Right renal pelvis (tissue), 4 donors: ENCODE measurements at places on chromosomes 7 and 10. TPM values are rescaled to one million over a fixed set of nuclear protein-coding genes. Genes with fewer than 3 reads are reported as not detected.

AOAH gene
- polyA plus RNA-seq: 3.0 TPM

CALML5 gene
- not detected for polyA plus RNA-seq

PHKG1 gene
- 1.3 TPM for polyA plus RNA-seq

TMEM270 gene
- polyA plus RNA-seq: 0.08 TPM

BHLHA15 gene
- polyA plus RNA-seq: 0.44 TPM

ASAH2 gene
- polyA plus RNA-seq: 2.2 TPM

ACTL6B gene
- polyA plus RNA-seq: not detected
